ENCODE measurements at places on chromosomes 3 and 15. TPM values are rescaled to one million over a fixed set of nuclear protein-coding genes. Genes with fewer than 3 reads are reported as not detected.

DNA sequence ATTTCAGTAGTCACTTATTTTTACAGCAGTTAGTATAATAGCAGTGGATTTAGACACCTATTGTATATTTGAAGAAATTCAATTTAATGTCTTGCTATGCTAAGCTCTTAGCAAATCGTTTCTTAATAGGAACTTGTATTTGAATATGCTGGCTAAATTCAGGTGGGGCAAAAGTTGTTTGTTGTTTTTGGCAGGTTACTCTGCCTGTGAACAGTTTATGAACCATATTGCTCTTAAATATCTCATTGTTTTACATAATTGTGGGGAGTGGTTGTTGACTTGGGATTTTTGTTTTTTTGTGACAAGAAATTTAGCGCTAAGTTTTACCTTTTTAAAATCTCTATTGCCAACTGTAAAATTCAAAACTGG is 43.4 kb downstream of the NR2C2 start:
- H3K4me3 ChIP-seq = no peak overlapping the region
- peaks cover 51% of the 10 kb centered on the region for H3K4me1 ChIP-seq
- peaks cover 5% of the 10 kb centered on the region for H3K36me3 ChIP-seq
- no peaks in the 10 kb centered on the region for H3K27me3 ChIP-seq

GRCh38 chr15:55694652-55695150 is 48.3 kb downstream of the PRTG start:
- peaks cover 3% of the 10 kb centered on the region for H3K4me1 ChIP-seq
- H3K27me3 ChIP-seq = peaks cover 9% of the 10 kb centered on the region
- no peak overlapping the region for H3K27ac ChIP-seq
- no peak for DNase-seq
- no peaks in the 10 kb centered on the region for H3K36me3 ChIP-seq

GRCh38 chr3:120460181-120460790 is 9.5 kb upstream of the FSTL1 start:
- no peaks in the 10 kb centered on the region for H3K4me1 ChIP-seq
- DNase-seq = no peak
- H3K27ac ChIP-seq = no peak overlapping the region
- H3K36me3 ChIP-seq = no peaks in the 10 kb centered on the region
- peaks cover 11% of the 10 kb centered on the region for H3K27me3 ChIP-seq

GRCh38 chr15:98801234-98801561 is 152.9 kb downstream of the IGF1R start:
- H3K4me3 ChIP-seq = no peak overlapping the region
- H3K27ac ChIP-seq = peak overlapping the region; percentile 19
- H3K27me3 ChIP-seq = no peaks in the 10 kb centered on the region
- peak; percentile 29 for DNase-seq
- no peaks in the 10 kb centered on the region for H3K36me3 ChIP-seq

The IMPDH2 gene
- total RNA-seq = 557 TPM

GRCh38 chr3:71237672-71238071 is 345.9 kb downstream of the FOXP1 start:
- H3K27me3 ChIP-seq = no peaks in the 10 kb centered on the region
- H3K27ac ChIP-seq = no peak overlapping the region
- DNase-seq = no peak
- peaks cover 66% of the 10 kb centered on the region for H3K4me1 ChIP-seq
- peaks cover 44% of the 10 kb centered on the region for H3K36me3 ChIP-seq

GRCh38 chr15:64426845-64427465 is 33.4 kb upstream of the ZNF609 start:
- H3K36me3 ChIP-seq = peaks cover 21% of the 10 kb centered on the region
- H3K27ac ChIP-seq = peak overlapping the region; percentile 61
- H3K27me3 ChIP-seq = no peaks in the 10 kb centered on the region
- no peak overlapping the region for H3K4me3 ChIP-seq
- no peak for DNase-seq

GRCh38 chr15:50312636-50313035 is 42.4 kb downstream of the GABPB1 start:
- no peak for DNase-seq
- H3K27me3 ChIP-seq = no peaks in the 10 kb centered on the region
- peaks cover 21% of the 10 kb centered on the region for H3K36me3 ChIP-seq
- H3K4me3 ChIP-seq = no peak overlapping the region
- no peak overlapping the region for H3K27ac ChIP-seq
- H3K4me1 ChIP-seq = peaks cover 7% of the 10 kb centered on the region

- DNase-seq = no peak
- H3K27ac ChIP-seq = no peak overlapping the region
- no peaks in the 10 kb centered on the region for H3K27me3 ChIP-seq
- H3K4me1 ChIP-seq = peaks cover 15% of the 10 kb centered on the region
- no peak overlapping the region for H3K4me3 ChIP-seq
Measured at GRCh38 chr3:100319951-100320350, 14.6 kb upstream of the NIT2 start.

The AMIGO3 gene
- total RNA-seq = not detected

DNA sequence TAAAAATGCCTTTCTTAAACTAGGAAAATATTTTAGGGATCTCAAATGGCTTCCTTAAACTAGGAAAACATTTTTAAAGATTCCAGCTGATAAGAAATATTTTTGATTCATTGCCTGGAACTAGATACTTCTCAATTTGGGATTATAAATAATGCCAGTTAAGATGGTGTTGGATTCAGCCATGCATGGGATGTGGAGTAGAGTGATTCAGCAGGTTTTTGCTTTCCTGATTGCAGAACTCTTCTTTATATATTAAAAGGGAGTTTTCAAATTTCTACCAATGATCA is 15.6 kb downstream of the FILIP1L start:
- H3K4me3 ChIP-seq = no peak overlapping the region
- H3K27me3 ChIP-seq = no peaks in the 10 kb centered on the region
- peaks cover 2% of the 10 kb centered on the region for H3K4me1 ChIP-seq
- H3K36me3 ChIP-seq = peaks cover 21% of the 10 kb centered on the region

DNA sequence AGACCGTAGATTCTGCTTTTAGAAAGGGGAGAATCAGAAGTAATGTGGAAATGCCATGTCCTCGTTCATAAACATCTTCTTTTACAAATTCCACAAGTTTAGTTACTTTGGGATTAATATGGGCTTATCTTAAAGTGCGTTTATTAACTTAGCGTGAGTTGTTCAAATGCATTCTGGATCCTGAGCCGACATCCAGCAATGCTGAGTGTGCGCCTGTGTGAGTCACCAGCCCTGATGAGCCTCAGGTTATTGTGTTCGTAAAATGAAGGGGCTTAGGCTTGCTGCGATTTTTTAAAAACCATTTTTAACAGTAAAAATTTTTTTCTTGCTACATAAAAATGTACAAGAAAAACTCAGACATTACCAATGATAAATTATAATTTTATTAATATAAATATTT is 57.9 kb downstream of the TFRC start:
- no peak overlapping the region for H3K4me3 ChIP-seq
- H3K27ac ChIP-seq = no peak overlapping the region
- H3K36me3 ChIP-seq = no peaks in the 10 kb centered on the region
- H3K27me3 ChIP-seq = peaks cover 2% of the 10 kb centered on the region
- no peak for DNase-seq

GRCh38 chr3:189239616-189240015 is 67.8 kb downstream of the TPRG1 start:
- peaks cover 3% of the 10 kb centered on the region for H3K36me3 ChIP-seq
- H3K4me1 ChIP-seq = peaks cover 13% of the 10 kb centered on the region
- no peak overlapping the region for H3K4me3 ChIP-seq
- no peak overlapping the region for H3K27ac ChIP-seq
- DNase-seq = no peak
- H3K27me3 ChIP-seq = no peaks in the 10 kb centered on the region

GRCh38 chr3:67109651-67110204 is 111.6 kb downstream of the KBTBD8 start:
- no peak for DNase-seq
- H3K27me3 ChIP-seq = peaks cover 6% of the 10 kb centered on the region
- no peak overlapping the region for H3K4me3 ChIP-seq

DNA sequence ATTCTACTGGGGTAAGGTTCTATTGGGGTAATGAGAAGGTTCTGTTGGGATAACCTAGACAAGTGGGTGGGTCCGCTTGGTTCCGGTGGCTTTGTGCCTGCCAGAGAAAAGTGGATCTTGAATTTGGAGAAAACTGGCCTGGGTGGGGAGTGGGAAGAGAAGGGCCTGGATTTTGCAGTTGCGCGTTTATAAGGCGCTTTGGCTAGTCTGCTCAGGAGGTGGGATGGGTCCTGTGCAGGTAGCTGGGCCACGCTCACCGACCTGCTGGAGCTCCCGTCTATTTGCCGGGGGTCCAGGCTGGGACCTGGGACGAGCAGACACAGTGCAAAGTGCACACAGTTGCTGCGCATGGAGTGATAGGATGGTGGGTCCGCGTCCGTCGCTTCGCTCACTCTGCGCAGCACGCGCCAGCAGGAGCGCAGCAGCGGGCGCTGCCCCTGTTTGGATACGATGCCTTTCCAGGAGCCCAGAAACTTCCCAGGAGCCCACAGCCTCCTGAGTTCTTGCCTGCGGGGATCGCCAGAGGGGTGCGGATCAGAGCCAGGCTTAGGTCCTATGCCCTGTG is 1.3 kb upstream of the AP3B2 start:
- no peak overlapping the region for H3K27ac ChIP-seq
- H3K4me1 ChIP-seq = no peaks in the 10 kb centered on the region
- H3K27me3 ChIP-seq = peaks cover 19% of the 10 kb centered on the region
- no peaks in the 10 kb centered on the region for H3K36me3 ChIP-seq
- no peak for DNase-seq
- H3K4me3 ChIP-seq = peak overlapping the region; percentile 44

The CASR gene
- total RNA-seq = not detected

The SLC22A13 gene
- 0.31 TPM for total RNA-seq

The CHRFAM7A gene
- 0.77 TPM for total RNA-seq

The ATP13A4 gene
- total RNA-seq = 2.8 TPM

- no peak overlapping the region for H3K27ac ChIP-seq
- H3K4me3 ChIP-seq = no peak overlapping the region
- DNase-seq = no peak
- H3K4me1 ChIP-seq = no peaks in the 10 kb centered on the region
- no peaks in the 10 kb centered on the region for H3K36me3 ChIP-seq
Measured at GRCh38 chr3:167507954-167508353, 34.1 kb upstream of the SERPINI2 start.

- no peak overlapping the region for H3K4me3 ChIP-seq
- H3K27me3 ChIP-seq = peaks cover 32% of the 10 kb centered on the region
- H3K4me1 ChIP-seq = peaks cover 18% of the 10 kb centered on the region
- H3K36me3 ChIP-seq = no peaks in the 10 kb centered on the region
- no peak for DNase-seq
Measured at GRCh38 chr3:168093790-168094189, 1.9 kb downstream of the GOLIM4 start.

- H3K4me1 ChIP-seq = peaks cover 21% of the 10 kb centered on the region
- H3K4me3 ChIP-seq = no peak overlapping the region
- H3K27me3 ChIP-seq = no peaks in the 10 kb centered on the region
- H3K36me3 ChIP-seq = no peaks in the 10 kb centered on the region
- DNase-seq = no peak
Measured at GRCh38 chr3:112017091-112017490, 17.4 kb upstream of the TMPRSS7 start.

The SPATA12 gene
- total RNA-seq = not detected

The ESYT3 gene
- 0.16 TPM for total RNA-seq

The FBXW12 gene
- total RNA-seq = not detected

DNA sequence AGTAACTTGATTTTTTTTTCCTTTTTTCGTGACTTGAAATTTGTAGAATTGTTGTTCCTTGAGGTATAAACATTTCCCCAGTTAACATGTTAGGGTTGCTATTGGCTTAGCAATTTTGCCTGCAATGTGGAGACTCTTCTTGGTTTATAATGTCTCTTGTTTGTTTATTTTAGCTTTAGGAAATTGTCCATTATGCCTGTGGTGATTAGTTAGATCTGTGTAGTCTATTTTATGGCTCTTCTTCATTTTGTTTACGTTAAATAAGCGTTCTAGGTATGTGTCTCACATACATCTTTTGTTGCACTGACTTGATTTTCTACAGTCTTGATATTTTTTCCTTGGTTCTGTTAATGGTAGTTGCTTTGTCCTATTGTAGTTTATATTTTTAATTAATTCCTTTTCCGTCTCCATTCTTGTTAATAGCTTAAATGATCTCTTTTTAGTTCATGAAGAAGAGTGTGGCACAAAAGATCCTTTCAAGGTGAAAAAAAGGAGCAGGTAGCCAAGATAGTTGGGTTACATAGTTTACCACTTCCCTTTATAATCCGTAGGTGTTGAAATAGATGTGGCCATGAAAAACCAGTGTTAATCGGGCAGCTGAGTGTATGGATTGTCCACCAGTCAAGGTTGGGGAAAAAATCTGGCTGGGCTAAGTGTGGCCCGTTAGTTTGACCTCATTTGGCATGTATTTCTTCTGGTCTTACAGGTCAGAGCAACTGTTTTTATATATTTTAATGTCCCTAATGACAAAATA is 12.1 kb downstream of the IQGAP1 start:
- no peaks in the 10 kb centered on the region for H3K27me3 ChIP-seq
- peaks cover 23% of the 10 kb centered on the region for H3K36me3 ChIP-seq
- H3K4me3 ChIP-seq = peak overlapping the region; percentile 44
- DNase-seq = no peak
- peaks cover 60% of the 10 kb centered on the region for H3K4me1 ChIP-seq

GRCh38 chr15:66883284-66883911 is 181.4 kb downstream of the SMAD6 start:
- no peak for DNase-seq
- H3K4me1 ChIP-seq = peaks cover 2% of the 10 kb centered on the region
- H3K4me3 ChIP-seq = no peak overlapping the region
- H3K27me3 ChIP-seq = no peaks in the 10 kb centered on the region
- no peaks in the 10 kb centered on the region for H3K36me3 ChIP-seq
- H3K27ac ChIP-seq = no peak overlapping the region

- peaks cover 8% of the 10 kb centered on the region for H3K27me3 ChIP-seq
- no peak for DNase-seq
- no peaks in the 10 kb centered on the region for H3K36me3 ChIP-seq
- no peak overlapping the region for H3K27ac ChIP-seq
- H3K4me1 ChIP-seq = no peaks in the 10 kb centered on the region
Measured at GRCh38 chr15:100710744-100711515, 108.5 kb downstream of the ASB7 start.

DNA sequence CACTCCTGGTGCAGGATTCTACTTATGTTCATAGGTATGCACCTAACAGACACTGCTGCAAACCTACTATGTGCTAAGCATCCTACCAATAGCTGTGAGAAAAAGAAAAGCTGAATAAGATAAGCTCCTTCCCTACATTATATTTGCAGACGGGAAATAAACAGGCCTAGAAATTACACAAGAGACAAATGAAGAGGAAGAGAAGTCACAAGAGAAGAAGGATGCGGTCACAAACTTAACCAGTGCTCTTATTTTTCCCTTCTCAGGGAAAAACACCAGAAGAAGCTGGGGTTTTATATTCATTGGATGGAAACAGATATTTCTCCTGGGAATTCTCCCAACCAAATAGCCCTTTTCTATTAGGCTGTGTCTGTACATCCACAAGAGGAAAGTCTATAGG is 109.7 kb upstream of the TRIM42 start:
- DNase-seq = no peak
- H3K4me1 ChIP-seq = no peaks in the 10 kb centered on the region
- no peaks in the 10 kb centered on the region for H3K27me3 ChIP-seq
- no peak overlapping the region for H3K4me3 ChIP-seq
- H3K27ac ChIP-seq = no peak overlapping the region
